Aorta (tissue), 5 donors: ENCODE measurements at places on chromosomes 16 and 17. TPM values are rescaled to one million over a fixed set of nuclear protein-coding genes. Genes with fewer than 3 reads are reported as not detected.

Gene HEATR9
- polyA plus RNA-seq: not detected

Gene GCGR
- not detected for polyA plus RNA-seq

Gene HDAC5
- 28.9 TPM for polyA plus RNA-seq

Gene MT4
- not detected for polyA plus RNA-seq

Gene TBC1D10B
- polyA plus RNA-seq: 22.2 TPM

Gene P2RX5
- 4.9 TPM for polyA plus RNA-seq

Gene C17orf50
- not detected for polyA plus RNA-seq

Gene FBXW10
- not detected for polyA plus RNA-seq

Gene PMP22
- 87.8 TPM for polyA plus RNA-seq

Gene KRTAP4-1
- not detected for polyA plus RNA-seq
